Osteocyte (in vitro differentiated cells): ENCODE measurements at places on chromosomes 7 and 10. TPM values are rescaled to one million over a fixed set of nuclear protein-coding genes. Genes with fewer than 3 reads are reported as not detected.

AGK gene
- total RNA-seq, result 24.8 and 27.8 TPM in 2 replicates

GRCh38 chr7:155947051-155947450 lies 134.8 kb upstream of the SHH start:
- no peak for DNase-seq

NPFFR1 gene
- total RNA-seq, result not detected in 2 replicates

GRCh38 chr10:35554461-35555056 lies 50.6 kb upstream of the GJD4 start:
- no peak for DNase-seq

GRCh38 chr10:78937800-78938694 lies 130.7 kb upstream of the ZMIZ1 start:
- DNase-seq, result no peak

- DNase-seq, result no peak
These were observed 36.6 kb upstream of the DUSP5 start for GRCh38 chr10:110461088-110461487.

RAMP3 gene
- not detected in 2 replicates for total RNA-seq

- no peak for DNase-seq
These were observed 354.9 kb upstream of the SEMA3C start for GRCh38 chr7:81273601-81274397.

DNA sequence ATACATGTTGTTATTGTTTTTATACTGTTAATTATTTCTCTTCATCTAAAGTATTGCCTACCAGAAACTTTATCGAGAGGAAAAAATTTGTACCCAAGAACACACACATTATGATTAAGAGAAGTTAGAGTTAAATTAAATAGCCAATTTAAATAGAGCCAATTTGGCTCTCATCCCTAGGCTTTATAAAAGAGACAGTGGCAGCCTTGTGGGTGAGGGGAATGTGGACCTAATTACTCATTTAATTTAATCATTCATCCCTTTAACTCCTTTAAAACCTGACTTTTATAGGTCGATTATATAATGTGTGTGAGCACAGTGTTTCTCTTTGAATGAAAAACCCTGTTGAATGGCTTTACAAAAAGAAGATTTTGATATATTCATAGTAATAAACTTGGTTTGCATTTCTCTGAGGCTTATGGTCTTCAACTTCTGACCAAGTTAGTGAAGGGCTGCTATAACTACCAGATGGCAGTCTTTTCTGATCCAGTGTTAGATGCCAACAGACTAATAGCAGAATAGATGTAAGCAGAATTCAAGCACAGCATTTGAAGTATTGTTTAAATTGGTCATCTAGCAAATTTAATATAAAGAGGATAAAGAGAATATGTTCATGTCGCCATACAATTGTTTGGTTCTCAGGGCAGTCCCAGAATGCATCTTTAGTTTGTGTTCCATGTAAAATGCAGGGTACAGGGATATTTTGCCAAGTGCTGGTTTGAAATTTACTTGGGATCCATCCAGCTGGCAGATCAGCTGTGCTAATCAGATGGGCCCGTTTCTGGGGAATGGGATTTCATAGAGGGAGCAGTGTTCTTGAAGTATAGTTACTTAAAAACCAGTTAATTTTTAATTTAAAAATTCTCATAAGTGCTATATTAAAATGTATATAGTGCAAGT lies 25.3 kb downstream of the ADD3 start:
- no peak for DNase-seq

DNA sequence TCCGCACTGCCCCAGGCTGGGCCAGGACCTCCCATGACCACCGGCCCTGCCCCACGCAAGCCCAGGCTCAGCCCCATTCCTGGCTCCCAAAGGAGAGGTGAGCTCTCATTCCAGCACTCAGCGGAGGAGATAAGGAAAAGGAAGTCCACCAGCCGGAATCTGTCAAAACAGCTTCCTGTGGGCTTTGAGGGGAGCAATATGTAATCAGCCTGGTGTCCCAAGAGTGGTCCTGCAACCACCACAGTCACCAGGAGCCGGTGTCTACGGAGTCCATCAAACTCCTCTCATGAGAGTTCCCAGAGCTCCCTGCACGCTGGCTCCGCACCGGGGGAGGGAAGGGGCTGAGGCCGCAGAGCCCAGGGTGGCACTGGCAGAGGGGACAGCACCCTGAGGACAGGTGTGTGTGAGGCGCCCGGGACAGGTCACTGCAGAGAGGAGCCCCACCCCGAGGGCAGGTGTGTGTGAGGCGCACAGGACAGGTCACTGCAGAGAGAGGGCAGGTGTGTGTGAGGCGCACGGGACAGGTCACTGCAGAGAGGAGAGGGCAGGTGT lies 57.9 kb downstream of the STK32C start:
- no peak for DNase-seq

DNA sequence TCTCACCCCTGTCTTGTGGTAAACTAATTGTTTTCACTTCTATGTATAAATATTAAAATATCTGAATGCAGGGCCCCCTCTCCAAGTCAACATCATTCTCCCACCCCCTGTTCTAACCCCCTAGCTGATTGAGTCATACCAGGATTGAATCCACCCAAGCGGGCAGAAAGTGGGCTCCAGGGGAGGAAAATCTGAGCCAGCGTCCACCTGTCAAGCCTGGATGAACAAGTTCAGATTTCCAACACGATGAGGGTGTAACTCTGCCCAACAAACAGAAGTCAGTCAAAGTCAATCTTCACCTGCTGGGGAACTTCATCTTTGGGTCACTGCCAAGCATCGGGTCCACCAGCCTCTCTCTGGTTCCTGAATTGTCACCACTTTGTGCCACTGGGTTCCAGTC lies 162.9 kb upstream of the CELF2 start:
- no peak for DNase-seq

- DNase-seq, result no peak
These were observed 132.6 kb downstream of the SLC25A13 start for GRCh38 chr7:96189129-96189820.

DNA sequence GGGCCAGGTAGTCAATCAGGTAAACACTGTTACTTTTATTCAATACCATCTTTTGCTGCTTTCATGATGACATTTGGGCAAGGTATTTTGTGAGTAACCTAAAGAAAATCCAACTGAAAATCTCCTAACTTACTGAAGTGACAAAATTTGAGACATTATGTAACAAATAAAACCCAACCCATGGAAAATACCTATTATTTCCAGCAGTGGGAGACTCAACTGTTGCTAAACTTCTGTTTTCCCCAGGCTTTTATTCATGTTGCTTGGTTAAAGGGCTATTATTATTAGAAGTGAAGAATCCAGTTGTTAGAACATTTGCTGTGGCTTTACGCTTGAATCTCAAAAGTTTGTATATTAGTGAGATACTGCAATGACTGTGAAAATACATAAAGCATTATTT lies 215.9 kb downstream of the MDFIC start:
- no peak for DNase-seq

FAM25C gene
- total RNA-seq, result not detected in 2 replicates

VWA2 gene
- total RNA-seq, result not detected in 2 replicates

OPN1SW gene
- total RNA-seq, result not detected in 2 replicates

PAPOLB gene
- total RNA-seq, result 0.10 and 0.13 TPM in 2 replicates

- DNase-seq, result no peak
These were observed 3.4 kb downstream of the CPA4 start for GRCh38 chr7:130296221-130296951.

DNA sequence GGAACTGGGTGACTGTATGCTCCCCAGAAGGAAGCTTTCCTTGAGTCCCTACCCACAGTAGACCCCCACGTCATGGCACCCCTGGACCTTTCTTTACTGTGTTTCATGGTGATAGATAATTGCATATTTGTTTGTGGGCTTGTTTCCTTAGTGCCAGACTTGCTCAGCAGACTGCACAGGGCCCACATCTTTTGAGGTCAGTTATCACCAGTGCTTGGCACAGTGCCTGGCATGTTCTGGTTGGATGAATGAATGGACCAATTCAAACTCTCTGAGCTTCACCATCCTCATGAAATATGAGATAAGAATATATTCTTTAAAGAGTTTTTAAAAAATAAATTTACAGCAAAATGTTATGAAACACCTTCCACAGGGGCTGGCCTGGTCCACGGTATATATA lies 78.4 kb upstream of the EMX2 start:
- no peak for DNase-seq

FAM171A1 gene
- 30.4 and 32.9 TPM in 2 replicates for total RNA-seq

OR2A7 gene
- total RNA-seq, result 0.68 and 1.1 TPM in 2 replicates

DNA sequence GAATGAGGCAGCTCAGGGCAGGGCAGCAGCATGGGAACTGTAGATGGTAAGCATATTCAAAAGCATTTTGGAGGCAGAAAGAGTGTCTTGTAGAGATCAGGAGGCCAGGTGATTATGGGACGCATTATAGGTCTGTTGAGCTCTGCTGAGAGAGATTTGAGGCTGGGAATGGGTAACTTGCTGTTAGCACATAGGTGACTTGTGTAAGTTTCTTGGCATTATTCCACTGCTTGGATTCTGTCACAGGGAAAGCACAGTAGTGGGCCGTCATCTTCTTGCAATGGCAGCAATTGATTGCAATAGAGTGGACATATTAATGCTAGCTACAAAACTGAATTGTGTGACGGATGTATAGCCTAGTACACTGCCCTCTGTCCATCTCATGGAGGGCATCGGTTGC lies 434.3 kb upstream of the IGFBP3 start:
- DNase-seq, result no peak

DENND11 gene
- 10.6 and 12.3 TPM in 2 replicates for total RNA-seq

CELF2 gene
- 33.8 and 35.8 TPM in 2 replicates for total RNA-seq

GRCh38 chr7:102890292-102890970 lies 22.4 kb upstream of the LRRC17 start:
- no peak for DNase-seq
